GM23248 (cell line): ENCODE measurements at places on chromosomes 3 and 15.

GRCh38 chr3:10283638-10284037, 9.1 kb downstream of the GHRL start:
- DNase-seq, result no peak

DNA sequence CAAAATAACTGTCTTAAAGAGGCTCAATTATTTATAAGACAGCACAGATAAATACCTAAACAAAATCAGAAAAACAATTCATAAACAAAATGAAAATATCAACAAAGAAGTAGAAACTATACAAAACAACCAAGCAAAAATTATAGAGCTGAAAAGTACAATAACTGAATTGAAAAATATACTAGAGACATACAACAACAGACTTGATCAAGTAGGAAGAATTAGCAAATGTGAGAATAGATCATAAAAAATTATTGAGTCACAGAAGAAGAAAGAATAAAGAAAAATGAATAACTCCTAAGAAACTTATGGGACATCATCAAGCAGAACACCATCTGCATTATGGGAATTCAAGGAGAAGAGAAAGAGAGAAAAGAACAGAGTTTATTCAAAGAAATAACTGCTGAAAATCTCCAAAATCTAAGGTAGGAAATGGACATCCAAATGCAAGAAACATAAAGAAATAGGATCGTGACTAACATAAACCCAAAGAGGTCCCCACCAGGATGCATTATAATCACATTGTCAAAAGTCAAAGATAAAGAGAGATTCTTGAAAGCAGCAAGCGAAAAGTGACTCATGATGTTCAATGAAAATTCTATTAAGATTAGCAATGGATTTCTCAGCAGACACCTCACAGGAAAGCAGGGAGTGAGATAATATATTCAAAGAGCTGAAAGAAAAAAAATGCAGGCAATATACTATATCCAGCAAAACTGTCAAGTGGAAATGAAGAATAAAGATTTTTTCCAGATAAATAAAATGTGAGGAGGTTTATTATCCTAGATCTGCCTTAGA, 85.9 kb downstream of the DCLK3 start:
- DNase-seq, result peak; percentile 71

DNA sequence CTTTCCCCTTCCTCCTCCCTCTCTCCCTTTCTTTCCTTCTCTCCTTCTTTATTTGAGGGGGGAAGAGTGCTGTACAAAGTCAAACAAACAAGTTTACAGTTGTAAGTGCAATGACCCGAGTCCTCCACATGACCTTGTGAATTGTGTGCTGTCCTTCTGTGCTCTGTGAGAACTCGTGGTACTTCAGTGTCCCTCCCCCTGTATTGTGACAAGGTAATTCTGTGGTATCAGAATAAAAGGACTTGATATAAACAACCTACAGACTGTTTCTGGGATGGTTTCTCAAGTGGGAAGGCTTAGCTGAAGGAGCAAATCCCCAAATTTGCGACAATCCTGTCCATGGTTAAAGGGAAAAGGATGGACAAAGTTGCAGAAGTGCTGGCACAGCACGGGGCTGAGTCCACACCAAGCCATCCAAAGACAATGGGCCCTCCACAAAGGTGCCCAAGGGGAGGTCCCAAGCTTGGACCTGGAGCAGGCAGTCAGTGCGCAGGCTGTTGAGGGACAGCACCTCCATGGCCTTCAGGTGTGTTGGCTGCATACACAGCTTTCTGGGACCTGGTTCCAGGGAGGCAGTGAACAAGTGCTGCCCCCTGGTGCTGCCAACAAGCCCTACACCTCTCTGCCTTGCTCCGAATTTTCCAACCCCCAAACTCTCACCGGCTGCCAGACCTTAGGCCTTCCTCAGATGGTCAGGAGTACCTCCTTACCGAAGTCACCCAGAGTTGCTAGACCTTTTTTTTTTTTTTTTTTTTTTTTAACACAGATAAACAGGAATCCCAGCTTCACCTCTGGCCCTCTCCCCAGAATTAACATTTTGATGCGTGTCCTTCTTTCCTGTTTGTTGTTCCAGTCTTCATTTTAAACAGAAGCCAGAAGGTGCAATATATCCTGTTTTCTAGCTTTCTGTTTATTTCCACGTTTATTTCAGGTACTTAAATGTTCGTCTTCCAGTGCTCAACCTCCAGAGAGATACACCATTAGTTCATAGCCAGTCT, 2.6 kb upstream of the APEH start:
- peak; percentile 79 for DNase-seq

DNA sequence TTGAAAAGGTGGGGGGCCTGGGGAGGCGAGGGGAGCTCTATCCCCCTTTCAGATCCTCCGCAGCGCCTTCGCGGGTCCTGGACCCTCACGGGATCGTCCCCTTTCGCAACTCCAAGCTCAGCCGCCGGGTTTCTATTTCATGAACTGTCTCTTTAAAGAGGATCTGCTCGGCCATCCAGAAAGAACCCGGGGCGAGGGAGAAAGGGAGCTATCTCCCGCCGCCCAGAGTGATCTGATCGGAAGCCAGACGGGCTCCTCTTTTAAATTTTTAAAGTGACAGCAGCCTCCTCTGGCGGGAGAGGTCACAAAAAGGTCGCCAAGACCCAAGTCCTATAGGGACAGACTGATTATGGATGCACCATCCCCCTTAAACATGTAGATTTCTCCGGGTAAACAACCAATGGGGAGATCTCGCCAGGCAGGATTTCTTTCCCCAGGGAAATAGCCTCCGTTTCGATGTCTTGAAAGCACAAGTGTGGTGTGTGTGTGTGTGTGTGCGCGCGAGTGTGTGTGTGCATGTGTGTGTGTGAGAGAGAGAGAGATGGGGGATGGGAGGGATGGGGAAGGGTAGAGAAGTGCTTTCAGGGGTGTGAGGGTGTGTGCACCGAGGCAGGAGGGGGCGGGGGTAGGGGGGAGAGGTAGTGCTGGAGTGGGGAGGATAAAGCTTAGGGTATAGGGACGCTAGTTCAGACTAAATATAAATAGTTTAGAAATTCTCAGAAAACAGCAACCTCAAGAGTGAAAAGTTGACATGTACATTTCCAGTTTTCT, 516.1 kb downstream of the MECOM start:
- peak; percentile 84 for DNase-seq

GRCh38 chr3:47000922-47001730, 21.7 kb downstream of the NBEAL2 start:
- no peak for DNase-seq

DNA sequence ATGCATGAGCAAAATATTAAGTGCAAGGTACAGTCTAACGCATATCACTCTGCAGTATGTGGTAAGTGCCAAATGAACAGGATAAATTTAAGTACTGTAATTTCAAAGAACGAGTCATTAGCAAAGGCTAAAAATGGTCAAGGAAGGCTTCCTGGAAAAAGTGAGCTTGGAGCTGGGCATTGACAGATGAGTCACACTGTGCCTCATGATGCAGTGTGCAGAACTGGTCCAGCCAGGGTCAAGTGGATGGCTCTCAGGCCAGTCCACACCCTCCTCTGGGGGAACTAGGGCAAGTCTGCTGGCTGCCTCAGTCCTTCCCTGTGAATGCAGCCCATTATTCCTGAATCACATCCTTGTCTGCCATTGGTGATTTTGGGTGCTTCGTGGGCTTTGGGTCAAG, 76.3 kb downstream of the CACNA1D start:
- DNase-seq, result peak; percentile 43

DNA sequence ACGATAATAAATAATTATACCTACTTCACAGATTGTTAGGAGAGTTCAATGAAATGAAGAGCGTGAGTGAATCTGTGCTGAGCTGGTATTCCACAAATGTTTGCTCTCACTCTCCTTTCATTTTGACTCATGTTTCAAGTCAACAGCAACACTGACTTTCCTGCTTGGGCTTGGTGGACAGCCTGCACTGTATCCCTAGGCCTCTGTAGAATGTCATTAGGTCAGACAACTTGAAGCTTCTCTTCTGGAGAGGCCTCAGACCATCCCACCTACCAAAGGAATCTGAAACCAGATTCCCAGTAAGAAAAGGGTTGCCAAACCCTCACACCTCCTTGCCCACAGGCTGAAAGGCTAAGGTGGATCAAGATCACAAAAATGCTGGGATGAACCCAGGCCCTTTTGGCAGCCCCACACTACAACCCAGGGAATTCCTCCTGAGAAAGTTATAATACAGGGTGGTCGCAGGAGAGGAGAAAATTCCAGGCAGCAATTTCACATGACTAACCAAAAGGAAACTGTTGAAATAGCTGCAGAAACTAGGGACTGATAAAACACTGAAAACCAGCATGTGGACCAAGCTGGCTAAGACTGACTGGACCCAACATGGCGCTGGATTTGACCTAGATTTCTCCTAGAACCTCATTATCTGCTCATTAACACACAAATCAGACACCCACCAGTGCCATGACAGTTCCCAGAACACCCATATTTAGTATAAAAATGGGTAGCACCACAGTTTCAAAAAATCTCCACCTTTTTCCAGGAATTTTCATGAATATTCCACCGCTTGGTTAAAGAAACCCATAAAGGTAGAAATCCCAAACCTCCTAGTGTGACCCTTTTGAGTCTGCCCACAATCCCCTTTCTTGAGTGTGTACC, 57.0 kb upstream of the ZNF148 start:
- peak; percentile 44 for DNase-seq

- no peak for DNase-seq
These were observed 783.3 kb upstream of the CADM2 start for GRCh38 chr3:84175449-84175848.

GRCh38 chr3:42012383-42012934, 50.6 kb upstream of the ULK4 start:
- no peak for DNase-seq

GRCh38 chr15:72341361-72341760, 21.4 kb upstream of the CELF6 start:
- DNase-seq, result peak; percentile 15

DNA sequence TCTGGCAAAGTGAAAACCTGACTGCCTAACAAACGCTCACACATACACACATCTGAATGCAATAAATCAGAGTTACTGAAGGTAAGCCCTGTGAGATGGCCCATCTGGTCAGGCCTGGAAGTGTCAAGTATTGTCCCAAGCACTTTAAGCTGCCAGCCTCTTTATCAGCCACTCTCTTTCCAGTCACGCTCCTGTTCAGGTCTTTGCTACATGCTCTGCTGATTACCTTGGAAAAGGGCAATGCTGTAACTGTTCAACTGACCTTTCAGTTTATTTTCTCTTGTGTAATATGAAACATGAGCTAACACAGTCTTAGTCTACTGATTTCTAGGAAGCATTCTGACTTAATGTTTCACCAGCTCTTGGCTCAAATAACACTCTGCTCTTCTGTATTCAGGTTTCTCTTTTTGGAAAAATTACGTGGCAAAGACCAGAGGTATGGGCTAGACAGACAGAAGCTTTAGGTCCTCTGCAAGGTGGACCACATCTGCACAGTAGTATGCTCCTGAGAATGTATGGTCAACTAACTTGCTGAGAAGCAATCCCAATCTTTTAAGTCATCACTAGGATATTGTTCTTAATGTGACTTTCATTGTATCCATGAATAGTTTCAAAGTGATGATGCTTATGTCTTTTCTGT, 44.5 kb downstream of the GBE1 start:
- peak; percentile 64 for DNase-seq

GRCh38 chr3:19888428-19889152, 45.4 kb downstream of the EFHB start:
- DNase-seq, result peak; percentile 23

GRCh38 chr3:132079147-132079546, 44.3 kb upstream of the CPNE4 start:
- DNase-seq, result peak; percentile 33

GRCh38 chr15:77026501-77027110, 31.7 kb downstream of the PSTPIP1 start:
- no peak for DNase-seq

DNA sequence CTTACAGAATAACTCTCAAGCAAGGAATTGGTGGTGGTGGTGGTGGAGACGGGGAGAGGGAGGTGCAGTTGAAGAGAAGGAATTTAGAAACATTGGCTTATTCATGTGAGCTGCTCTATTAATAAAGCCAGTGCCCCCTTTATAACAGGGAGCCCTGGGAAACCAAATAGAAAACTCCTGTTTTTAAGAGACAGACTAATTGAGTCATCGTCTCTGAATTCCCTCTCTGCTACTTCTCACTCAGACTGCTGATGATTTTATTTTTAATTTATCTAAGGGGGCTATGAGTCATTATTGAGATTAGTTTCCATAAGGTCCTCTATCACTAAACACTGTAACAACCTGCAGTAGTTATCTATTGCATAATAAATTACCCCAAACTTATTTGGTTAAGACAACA, 145.9 kb upstream of the GALNT15 start:
- DNase-seq, result peak; percentile 74

DNA sequence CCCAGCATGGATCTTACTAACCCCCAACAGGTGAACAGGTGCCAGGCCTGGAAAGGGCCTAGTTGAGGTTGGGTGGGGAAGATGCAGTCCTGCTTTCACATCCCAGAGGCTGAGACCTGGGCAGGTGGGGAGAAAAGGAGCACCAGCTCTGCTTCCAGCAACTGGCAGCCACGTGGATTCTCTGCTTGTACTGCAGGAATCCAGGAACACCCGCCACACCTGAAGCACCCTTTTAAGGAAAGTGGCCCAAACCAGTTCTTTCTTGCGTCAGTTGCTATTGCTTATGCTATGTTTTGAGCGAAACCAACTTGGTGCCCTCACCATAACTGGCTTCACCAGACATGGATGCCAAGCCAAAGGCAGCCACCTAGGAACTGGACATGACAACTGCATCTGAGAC, 28.1 kb upstream of the NEO1 start:
- no peak for DNase-seq

DNA sequence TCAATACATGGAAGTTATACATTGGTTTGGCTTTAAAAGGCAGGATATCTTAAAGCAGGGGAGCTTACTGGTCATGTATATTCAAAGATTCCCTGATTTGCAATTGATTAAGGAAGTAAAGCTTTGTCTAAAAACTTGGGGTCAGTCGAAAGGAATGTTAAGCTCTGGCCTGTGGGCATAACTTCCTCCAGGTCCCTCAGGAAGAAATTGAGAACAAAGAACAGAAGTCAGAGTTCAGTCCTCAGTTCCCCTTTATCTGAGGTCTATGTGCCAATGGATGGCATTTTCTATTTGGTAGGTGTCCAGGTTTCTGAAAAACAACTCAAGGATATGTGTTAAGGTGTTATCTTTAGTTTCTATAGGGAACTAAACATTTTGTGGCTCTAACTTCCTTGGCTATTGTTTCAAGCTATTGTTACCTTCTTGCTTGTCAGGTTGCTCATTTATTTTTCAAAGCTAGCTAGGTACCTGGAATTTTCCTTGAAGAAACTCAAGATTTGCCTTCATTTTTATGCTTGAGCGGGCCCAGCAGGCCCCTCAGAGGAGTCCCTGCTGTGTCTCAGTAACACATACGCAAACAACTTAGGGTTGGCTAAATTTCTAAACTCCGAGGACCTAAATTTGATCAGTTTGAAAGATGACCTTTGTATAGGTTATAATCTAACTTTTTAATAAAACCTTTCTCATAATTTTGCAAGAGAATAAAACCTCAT, 135.0 kb upstream of the UBE2E2 start:
- DNase-seq, result no peak

- DNase-seq, result no peak
These were observed 22.8 kb downstream of the EIF4E3 start for GRCh38 chr3:71702131-71703024.

GRCh38 chr15:62896969-62897486, 145.5 kb upstream of the TPM1 start:
- DNase-seq, result peak; percentile 100

GRCh38 chr3:115284980-115285379, 137.9 kb upstream of the ZBTB20 start:
- no peak for DNase-seq
